ENCODE measurements at places on chromosomes 2 and 18.

DNA sequence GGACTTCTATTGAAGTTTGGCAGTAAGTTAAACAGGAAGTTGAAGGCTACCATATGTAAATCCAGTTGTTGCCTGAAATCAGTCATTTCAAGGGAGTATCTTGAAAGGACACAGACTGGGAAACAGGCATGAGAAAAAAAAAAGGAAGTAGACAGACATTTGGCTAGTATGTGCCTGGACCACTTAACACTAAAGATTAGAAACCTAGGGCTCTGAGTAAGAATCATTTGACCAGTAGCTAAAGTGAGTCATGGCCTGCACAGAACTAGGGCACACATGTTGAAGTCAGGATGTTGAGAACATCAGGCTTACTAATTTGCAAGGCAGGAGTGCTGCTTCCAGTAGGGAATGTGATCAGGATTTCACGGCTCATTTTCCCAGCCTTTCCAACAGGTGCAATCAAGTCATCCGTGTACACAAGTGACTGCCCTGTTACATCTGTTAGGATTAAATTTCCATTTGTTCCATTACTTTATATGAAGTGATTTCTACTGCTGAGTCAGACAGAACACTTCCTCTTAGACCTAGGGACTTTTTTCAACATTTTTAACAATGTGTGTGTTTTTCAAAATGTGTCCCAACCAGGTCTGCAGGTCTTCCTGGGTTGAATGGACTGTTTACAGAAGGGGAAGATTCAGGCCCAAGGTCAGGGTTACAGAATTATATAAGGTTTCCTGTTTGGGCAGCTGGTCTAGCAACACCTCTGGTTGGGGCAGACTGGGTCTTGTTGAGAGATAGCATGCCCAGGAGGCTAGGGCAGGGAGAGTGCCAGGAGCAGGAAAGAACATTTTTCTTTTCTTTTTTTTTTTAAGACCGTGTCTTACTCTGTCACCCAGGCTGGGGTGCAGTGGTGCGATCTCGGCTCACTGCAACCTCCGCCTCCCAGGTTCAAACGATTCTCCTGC is 145.6 kb downstream of the TGIF1 start:
- peak; percentile 87 for DNase-seq

DNA sequence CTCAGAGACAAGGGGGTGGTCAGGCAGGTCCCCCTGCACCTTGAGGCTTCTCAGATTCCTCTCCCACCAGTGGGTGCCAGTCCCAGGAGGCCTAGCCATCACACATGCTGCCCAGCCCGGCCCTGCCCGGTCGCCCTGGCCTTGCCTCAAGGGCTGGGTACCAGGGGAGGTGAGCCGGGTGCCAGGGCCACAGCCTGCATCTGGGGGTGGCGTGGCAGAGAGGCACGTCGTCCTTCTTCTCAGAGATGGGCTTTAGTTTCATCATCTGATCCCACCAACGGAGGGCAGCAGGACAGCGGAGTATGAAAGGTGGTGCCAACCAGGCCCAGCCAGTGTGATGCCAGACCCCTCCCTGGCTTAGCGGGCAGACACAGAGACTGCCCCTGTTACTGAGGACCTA is 161.7 kb downstream of the TFCP2L1 start:
- no peak for DNase-seq

- no peak for DNase-seq
Measured at GRCh38 chr2:96964221-96964905, 22.0 kb downstream of the FAM178B start.

DNA sequence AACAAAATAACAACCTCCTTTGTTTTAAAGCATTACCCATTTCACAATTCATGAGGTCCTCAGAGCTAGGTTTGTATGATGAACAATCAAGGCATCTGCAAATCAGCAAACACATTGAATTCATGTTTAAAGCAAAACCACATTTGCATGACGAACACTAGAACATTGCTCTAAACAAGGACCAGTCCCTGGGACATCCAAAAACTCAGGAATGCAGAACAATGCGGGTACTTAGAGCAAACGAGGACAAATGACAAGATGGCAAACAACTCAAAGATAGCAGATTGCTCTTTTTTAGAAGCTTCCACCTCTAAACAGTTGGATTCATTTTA is 45.7 kb upstream of the RALBP1 start:
- no peak for DNase-seq

GRCh38 chr2:14628901-14629300 is 3.6 kb upstream of the LRATD1 start:
- DNase-seq = no peak

Data from hematopoietic multipotent progenitor cell treated with erythropoietin and hydrocortisone succinate and interleukin-3 and kit ligand, for 17 days (in vitro differentiated cells).